ENCODE measurements at places on chromosomes 6 and 20.

DNA sequence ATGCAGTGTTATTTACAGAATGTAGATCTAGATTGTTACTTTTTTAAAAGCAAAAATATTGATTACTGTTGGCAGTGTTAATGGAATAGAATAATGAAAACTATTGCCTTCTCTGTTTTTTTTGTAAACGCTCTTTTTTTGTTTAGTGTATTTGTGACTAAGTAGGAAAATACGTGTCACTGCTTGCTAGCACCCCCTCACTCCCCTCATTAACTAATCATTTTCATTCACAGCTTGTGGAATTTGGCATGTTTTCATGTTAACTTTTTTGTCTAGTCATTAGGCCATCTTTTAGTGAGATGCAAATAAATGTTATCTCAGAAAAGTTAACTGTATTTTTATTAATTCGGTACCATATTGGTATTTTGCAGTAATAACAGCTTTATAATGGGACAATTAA is 29.8 kb downstream of the ADGRG6 start:
- DNase-seq, result no peak

- no peak for DNase-seq
These were observed 47.1 kb upstream of the NXT1 start for GRCh38 chr20:23303325-23304102.

GRCh38 chr6:42505385-42505718 is 53.6 kb upstream of the TRERF1 start:
- no peak for DNase-seq

DNA sequence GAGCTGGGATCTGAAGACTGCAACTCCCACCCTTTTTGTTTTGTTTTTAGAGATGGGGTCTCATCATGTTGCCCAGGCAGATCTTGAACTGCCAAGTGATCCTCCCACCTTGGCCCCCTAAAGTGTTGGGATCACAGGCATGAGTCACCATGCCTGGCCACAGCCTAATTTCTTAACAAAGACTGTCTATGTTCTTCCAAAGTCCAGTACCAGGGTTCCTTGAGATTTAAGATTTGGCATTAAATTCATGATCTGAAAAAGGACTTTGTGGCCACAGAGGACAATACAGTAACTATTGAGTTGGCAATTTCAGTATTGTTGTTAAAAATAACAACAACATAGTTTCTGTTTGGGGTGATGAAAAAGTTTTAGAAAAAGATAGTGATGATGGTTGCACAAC is 28.7 kb upstream of the BEND3 start:
- DNase-seq, result no peak

- no peak for DNase-seq
These were observed 1159.7 kb downstream of the GRIK2 start for GRCh38 chr6:102553214-102553613.

- DNase-seq, result no peak
These were observed 101.1 kb downstream of the LY86 start for GRCh38 chr6:6689400-6690143.

DNA sequence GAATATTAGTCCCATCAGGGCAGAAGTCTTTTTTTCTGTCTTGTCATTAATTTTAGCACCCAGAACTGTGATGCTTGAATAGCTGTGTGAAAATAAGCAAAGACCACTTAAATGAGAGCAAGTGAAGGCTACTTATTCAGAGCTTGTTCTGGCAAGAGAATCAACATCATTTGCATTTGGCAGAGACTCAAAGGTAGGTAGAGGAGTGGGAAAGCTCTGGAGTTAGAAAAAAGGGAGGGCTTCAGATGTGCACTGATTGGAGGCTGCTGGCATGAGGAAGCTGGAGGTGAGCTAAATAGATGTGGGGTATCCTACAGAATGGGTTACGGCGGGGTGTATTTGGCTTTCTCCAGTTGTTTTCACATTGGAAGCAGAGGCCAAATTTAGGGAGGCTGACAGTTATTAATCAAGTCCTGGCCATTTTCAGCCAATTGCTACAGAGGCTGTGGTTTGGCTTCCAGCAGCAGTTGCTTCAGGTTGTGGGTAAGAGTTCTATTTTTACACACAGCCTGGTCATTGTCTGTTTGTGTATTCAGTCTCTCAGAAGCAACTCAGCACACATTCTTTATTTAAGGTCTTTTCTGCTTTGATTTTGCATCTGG is 254.3 kb downstream of the BTBD3 start:
- no peak for DNase-seq

GRCh38 chr6:10746915-10747250 is 722 bp upstream of the TMEM14B start:
- DNase-seq, result no peak

DNA sequence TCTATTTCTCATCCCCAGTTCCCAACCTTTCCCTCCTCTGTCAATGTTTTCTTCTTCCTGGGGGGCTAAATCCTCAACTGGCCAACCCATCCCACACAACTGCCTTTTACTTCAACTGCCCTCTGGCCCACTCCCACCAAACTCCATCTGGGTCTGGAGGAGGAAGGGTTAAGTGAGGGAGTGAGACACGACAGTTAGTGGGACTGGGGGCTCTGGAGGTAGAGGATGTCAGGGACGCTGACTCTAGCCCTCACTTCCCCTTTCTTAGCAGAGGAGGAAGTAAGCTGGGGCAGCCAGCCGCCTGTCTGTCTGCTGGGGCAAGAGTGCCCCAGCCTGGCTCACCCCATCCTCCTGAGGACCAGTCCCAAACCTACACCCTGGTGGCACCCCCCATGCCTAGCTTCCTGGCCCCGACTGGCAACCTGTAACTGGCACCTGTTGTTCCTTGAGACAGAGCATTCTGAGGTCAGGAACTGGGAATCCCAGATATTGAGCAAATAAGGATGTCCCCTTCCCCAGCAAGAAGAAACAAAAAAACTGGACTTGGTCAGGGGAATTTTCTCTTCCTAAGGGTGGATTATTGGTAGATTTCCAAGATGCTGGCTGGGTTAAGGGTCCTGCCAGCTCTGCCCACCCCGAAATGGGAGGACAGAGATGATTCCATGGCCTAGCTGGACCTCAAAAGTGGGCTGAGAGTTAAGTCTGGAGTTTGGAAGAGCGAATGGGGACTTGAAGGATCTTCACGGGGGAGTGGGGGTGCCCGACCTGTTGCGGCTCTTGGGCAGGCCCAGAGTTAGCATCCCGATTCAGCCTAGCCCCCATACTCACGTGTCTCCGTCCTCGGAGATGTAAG is 971 bp downstream of the NFKBIE start:
- DNase-seq, result no peak
